ENCODE measurements at places on chromosomes 5 and 9.

- no peak for DNase-seq
Measured at GRCh38 chr5:142982821-142983200, 212.6 kb downstream of the ARHGAP26 start.

DNA sequence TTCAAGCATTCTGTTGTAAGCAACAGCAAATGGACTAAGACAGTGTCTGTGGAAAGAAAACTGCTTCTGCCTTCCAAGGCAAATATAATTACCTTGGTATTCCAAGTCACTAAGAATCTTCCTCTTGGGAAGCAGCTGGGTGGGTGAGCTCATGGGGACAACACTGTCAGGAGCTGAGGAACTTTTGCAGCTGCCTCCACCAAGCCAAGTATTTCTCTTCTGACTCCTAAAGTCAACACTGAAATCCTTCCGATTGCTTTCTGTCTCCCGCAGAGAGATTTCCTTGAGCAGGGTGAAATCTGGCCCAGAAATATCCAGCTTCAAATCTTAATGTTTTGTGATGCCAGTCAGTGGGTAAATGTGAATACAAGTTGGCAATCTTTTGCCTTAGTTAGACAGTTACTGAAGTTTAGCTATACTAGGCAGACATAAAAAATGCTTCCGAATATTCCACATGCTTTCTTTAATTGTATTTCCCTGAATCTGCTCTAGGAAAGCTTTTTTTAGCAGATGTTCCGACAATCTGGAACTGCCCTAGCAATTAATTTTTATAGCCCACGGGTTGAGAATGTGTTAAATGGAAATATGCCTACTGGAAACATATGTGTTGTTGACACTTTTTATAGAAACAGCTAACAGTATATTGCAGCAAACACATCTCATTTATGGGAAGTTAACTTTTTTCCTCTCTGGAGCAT lies 369.9 kb upstream of the DAB2 start:
- no peak for DNase-seq

GRCh38 chr5:66337626-66338226 lies 193.6 kb downstream of the SREK1 start:
- no peak for DNase-seq

DNA sequence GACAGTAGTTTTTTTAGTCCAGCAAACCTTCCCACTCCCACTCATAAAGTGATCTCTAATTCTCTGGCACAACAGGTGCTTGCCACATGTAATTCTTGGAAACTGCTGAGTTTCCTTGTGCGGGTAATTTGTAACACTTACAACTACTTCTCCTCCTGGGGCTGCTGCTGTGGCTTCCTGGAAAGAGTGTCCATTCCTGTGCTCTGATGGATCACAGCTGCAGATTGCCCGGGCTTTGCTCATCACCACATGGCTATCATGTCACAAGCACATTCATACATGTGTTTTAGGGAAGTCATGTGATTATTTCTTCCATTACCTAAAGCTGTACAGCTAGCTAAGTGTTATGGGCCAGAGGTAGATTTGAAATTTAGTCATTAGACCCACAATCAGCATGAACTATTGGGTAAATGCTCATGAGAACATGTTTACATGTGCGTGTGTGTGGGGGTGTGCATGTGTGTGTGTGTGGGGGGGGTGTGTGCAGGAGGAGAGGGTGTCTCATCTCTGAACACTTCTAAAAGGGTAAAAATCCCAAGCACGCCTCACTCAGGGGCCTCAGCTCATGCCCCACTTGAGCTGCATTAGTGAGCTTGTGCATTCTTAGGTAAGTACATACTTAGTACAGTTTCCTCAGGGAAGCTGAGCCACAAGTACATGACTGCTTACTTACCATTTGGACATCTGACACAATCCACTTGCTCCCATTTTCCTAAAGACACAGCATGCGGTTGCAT lies 118.1 kb upstream of the CCDC112 start:
- no peak for DNase-seq

- DNase-seq = no peak
Measured at GRCh38 chr5:67808340-67808739, 407.2 kb upstream of the PIK3R1 start.

GRCh38 chr9:129934041-129934591 lies 98.9 kb downstream of the USP20 start:
- no peak for DNase-seq

DNA sequence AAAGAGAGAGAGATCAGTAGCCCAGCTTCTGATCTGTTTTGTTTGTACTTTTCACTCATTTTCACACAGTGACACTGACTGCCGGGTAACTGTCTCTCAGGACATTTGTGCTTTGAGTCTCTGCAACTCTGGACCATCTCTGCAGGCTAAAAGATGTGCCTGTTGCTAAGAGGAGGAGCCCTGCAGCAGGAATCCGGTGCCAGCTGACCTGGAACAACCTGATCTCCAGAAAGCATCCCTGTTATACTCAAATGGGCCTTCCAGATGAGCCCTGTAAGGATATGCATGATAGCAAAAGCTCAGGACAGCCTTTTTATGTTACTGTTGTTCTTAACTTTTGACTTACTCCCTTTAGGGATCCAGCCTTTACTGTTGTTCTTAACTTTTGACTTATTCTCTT lies 170.7 kb upstream of the RASEF start:
- no peak for DNase-seq

GRCh38 chr9:133558191-133559126 lies 24.0 kb downstream of the ADAMTSL2 start:
- no peak for DNase-seq

DNA sequence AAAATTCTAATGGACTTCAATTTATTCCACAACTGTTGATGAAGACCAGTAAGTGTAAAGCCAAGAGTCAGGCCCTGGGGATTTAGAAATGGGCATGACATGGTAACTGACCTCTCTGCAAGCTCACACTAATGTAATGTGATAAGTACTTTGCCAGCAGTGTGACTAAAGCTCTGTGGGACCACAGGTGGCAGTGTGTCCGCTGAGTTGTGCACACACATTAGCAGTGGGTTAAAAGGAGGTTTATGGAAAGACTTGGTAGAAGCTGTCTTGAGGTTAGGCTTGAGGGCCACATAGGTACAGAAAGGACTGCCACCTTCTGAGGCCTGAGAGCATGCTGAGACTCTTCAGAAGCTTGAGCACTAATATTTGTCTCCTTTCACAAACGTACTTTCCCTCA lies 67.6 kb downstream of the UBAP1 start:
- no peak for DNase-seq

DNA sequence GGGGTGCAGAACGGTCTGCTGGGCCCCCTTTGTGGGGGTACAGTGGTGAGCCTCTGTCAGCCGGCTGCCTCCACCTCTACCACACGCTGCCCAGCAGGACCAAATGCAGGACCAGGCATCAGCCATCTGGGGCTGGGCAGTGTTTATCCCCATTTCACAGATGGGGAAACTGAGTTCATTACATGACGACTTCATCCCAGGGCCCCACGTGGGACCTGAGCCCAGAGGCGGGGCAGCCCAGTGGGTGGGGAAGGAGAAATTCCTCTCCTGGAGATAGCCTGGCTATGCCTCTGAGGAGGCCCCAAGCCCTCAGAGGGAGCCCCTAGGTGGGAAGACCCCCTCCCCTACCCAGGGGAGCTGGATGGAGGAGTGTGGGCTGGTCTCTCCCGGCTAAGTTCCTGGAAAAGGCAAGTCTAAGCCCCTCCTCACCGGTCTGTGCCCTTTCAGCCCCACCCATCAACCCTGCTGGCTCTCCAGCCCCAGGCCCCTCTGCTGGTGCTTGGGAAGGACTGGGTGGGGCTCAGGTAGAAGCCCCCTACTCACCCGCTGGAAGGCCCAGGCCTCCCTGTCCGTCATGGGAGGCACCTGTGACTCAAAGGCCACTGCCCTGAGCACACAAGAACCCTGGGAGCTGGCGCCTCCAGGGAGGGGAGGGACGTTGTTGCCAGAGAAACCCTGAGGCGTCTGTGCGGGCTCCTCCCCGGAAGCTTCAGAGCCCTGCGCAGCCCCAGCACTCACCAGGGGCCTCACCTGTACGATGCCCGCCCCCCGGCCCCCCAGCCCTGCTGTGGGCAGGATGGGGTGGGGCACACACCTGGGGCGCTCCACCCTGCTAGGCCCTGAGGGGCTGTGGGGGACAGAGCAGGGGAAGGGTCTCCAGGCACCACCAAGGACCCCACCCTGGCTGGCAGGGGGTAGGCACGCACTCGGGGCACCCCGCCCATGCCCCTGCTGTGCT lies 7.4 kb upstream of the CCDC187 start:
- DNase-seq = no peak

DNA sequence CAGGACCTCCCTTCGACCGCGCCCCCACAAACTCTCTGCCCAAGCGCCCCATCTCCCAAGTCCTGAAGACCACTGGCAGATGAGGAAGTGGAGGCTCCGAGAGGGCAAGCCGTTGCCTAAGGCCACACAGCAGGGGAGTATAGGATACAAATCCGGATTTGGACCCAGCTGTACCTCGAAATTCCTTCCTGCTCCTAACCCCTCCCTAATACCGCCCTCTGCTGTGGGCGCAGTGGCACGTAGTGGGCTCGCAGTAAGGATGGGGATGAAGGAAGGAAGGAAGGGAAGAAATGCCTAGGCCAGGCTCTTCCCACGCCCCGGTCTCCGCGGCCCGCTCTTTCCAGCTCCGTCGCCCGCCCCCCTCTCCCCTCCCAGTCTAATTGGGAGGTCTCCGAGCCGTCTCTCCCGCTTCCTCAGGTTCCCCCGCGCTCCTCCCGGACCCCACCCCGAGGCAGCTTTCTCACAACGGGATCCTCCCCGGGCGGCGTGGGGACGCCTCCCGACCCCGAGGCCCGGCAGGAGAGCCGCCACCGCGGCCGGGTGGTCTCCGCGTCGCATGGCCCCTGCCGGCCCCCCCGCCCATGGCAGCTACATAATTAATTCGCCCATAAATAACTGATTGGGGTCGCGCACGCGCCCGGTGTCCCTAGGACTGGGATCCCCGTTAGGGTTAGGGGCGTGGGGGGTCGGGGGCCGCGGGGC lies 138.9 kb downstream of the C9orf50 start:
- DNase-seq = no peak

DNA sequence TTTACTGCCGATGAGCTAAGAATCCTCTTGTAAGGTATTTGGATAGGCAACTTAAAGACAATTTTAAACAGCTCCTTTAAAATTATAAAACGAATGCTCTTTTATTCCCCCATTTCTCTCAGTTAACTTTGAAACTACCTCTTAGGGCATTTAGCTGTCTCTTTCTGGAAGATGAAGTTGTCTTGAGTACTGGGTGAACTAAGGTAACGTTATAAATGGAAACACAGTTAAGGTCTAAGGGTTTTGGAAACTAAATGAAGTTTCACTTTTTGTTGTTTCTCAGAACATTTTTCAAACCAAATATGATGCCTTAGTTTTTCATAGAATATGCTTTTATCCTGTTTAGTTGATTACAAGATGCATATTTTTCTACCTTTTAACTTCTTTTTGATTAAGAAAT lies 6.8 kb downstream of the UBE2R2 start:
- no peak for DNase-seq

DNA sequence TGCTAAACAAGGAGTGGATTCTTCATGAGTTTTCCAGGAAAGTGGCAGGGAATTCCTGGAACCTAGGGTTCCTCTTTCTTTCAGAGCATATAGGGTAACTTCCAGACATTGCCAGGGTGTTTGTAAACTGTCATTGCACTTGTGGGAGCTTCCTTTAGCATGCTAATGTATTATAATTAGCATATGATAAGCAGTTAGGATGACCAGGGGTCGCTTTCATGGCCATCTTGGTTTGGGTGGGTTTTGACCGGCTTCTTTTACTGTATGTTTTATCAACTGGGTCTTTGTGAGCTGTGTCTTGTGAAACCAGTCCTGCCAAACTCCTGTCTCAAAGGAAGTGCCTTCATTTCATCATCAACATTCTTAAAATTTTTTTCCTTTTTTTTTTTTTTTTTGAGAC lies 11.9 kb upstream of the MELK start:
- no peak for DNase-seq

- no peak for DNase-seq
Measured at GRCh38 chr5:27026063-27026462, 12.3 kb downstream of the CDH9 start.

GRCh38 chr5:154095904-154096303 lies 57.1 kb downstream of the MFAP3 start:
- DNase-seq = no peak

DNA sequence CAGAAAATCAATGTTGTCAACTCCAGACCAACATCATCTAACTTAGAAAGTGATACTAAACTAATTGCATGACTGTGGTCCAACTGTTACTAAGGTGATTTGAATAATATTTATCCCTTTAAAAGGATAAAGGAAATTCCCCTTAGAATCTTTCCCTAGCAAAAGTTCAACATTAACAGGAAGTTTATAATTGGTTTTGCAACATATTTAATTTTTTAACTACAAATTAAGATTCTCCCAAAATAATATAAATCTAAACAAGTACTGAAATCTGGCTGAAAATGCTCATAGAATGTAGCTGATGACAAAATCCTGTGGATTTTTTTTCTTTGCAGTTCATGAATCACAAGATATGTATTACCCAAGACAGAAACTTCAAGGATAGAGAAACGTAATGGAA lies 151.4 kb downstream of the LPAR1 start:
- no peak for DNase-seq

- no peak for DNase-seq
Measured at GRCh38 chr5:97694091-97694490, 511.0 kb upstream of the RIOK2 start.

DNA sequence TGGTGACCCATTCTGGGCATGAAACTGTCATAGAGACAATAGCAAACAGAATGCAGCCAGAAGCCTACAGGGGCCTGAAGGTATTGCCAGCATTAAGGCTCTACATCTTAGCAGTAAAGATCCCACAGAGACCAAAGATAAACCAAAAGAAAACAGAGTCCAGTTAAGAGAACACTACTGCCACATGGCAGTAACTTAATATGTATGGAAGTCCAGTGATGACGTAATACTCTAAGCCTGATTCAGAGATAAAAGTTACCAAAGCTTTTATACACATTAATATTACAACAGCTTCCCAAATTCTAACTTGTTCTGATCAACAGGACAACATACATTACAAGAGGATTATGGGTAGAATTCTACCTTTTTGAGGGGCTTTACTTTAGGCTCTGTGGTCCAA lies 371.5 kb downstream of the PRELID2 start:
- DNase-seq = no peak

DNA sequence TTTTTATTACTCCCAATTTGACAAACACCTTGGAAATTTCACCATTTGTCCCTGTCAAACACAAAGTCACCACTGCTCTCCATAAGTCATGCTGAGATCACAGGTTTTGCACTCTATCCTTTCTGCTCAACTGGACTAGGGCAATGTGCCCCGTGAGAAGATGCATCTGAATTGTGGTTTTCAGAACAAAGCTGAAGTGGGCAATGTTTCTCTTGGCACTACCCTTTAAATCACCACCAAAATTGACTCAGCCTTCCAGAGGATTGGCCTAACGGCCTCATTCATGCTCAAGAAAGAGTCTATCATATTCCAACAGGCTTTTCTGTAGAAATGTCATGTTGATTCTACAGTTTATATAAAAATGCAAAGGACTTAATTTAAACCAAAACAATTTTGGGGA lies 81.0 kb upstream of the TRIO start:
- DNase-seq = no peak

GRCh38 chr5:112776301-112776856 lies 38.7 kb downstream of the APC start:
- no peak for DNase-seq

GRCh38 chr9:70677055-70677735 lies 262.7 kb upstream of the KLF9 start:
- DNase-seq = no peak

Measured in central memory CD4-positive, alpha-beta T cell (primary cell).